KBM-7 (cell line): ENCODE measurements at places on chromosomes 16 and 17.
A peak's percentile ranks its signal among the peaks of the same experiment; 100 is the strongest.

GRCh38 chr16:83393196-83393981 lies 414.4 kb upstream of the HSBP1 start:
- no peak for DNase-seq

DNA sequence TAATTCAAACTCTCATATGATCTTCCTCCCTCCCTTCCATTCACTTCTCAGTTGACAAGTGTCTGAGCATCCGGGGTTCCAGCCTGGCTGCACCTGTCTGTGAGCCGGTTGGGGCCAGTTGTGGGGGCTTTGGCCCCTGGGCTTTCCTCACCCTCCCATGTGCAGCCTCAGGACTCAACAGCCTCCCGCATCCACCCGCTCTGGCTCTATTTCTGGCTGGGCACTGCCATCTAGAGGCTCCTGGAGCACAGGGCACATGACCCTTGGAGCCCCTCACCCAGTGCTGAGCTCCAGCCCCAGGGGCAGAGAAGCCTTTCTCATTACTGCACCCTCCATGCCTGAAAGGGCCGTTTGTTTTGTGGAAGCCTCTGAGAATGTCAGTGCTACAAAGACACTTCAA lies 43.3 kb downstream of the HAPSTR1 start:
- DNase-seq: peak; percentile 79

DNA sequence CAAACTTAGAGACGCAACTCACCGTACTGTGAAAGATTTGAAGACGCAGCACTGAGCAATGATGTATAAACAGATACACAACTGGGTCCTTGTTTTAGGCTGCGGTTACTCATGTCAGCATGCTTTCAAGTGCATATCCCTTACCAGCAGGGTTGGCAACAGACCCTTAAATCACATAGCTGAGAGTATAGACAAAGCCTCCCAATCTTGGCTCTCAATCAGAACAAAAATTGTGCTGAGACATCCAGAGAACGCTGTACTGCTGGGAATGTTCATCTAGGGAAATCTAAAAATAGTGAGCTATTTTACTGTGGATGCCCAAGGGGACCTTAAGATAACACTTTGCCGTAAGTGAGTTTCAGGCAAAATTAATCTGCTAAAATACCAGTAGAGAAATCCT lies 84.4 kb upstream of the NUDT7 start:
- DNase-seq: no peak

DNA sequence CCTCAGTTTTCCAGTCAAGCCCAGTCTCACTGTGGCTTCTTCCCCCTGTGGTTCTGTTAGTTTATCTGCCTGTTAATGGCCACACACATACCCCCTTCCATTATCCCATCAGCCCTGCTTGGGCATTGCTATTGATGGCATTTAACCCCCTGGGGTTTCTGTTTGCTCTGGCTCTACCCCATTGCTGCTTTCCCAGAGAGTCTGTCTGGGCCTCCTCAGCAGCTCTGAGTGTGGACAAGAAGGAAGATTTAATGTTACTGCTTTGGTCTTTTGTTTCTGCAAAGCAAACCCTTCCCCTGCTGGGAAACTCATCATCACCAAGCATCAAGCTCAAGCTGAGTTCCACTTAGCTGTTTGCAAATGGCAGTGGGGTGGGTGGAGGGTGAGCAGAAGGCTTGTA lies 162.7 kb downstream of the CCT6B start:
- DNase-seq: no peak

DNA sequence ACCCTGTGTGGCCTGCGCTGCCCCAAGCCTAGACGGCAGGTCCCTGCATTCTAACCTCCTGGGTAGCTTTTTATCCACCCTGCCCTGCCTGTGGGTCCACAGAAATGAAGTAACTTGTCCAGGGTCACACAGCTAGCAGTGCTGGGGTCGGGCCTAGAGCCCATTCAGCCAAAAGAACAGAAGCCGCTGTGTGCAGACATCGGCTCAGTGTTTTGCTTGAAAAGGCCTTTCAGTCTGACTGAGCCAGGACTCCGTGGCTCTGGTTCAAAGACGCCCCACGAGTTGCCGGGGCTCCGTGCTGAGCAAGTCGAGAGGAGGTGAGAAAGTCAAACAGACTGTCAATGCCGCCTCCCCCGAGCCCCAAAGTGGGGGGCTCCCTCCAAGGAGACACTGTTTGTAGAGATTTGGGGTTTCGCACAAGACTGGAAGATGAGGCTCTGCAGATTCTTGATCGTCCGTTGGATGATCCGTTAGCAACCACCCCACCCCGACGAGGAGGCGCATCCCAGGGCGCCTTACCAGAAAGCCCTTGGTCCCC lies 226.2 kb downstream of the NTN1 start:
- DNase-seq: no peak

DNA sequence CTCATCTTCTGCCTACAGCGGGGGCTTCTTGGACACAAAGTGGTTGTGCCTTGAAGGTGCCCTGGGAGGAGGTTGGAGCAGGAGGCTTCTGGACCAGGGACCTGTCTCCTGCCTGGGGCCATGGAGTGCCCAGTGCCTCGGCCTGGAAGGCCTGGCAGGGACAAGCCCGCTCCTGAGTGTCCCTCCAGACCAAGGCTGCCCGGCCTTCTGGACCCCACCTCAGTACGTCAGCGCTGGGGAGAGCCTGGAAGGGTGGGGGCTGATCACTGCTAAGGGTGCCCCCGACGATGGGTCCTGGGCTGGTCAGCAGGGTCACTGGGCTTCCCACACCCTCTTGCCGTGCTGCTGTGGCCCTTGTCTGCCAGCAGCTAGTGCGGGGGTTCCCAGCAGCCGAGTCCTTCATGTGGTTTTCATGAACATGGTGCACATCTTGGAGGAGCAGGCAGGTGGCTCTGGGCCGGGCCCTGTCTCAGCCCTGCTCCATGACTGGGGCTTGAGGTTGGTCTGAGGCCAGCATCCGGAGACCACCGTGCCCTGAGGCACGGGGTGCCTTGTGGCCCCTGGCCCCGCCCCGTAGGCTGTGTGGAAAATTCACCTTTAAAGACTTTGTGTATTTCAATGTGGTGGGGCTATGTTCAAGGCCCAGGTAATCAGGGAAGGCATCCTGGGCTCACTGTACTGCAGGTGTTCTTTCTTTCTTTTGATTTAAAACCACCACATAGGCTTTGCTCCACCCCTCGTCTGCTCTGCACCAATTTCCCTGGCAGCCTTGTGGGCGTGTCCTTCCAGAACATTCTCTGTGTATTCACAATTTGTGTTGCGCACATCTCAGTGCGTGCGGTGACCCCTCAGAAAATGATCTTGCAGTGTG lies 22.4 kb downstream of the MGRN1 start:
- no peak for DNase-seq

- no peak for DNase-seq
Observed at GRCh38 chr17:50364715-50365114, 8.3 kb downstream of the MRPL27 start.

GRCh38 chr16:680625-680945 lies 375 bp downstream of the STUB1 start:
- no peak for DNase-seq

DNA sequence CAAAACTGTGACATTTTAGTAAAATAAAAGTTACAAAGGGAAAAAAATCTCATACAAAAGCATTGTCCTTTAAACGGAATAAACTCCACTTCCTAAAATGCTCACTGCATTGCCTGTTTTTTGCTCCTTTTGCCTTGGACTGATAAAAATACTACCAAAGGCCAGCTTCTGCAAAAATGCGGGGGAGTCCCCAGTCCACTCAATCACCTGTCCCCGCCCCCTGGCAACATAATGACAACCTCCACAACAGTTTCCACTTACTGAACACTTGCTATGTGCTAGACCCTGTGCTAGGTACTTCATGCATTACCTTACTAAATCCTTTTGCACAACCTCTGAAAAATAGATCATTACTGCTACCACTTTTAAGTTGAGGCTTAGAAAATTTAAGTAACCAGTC lies 172.7 kb upstream of the CCL2 start:
- DNase-seq: no peak

DNA sequence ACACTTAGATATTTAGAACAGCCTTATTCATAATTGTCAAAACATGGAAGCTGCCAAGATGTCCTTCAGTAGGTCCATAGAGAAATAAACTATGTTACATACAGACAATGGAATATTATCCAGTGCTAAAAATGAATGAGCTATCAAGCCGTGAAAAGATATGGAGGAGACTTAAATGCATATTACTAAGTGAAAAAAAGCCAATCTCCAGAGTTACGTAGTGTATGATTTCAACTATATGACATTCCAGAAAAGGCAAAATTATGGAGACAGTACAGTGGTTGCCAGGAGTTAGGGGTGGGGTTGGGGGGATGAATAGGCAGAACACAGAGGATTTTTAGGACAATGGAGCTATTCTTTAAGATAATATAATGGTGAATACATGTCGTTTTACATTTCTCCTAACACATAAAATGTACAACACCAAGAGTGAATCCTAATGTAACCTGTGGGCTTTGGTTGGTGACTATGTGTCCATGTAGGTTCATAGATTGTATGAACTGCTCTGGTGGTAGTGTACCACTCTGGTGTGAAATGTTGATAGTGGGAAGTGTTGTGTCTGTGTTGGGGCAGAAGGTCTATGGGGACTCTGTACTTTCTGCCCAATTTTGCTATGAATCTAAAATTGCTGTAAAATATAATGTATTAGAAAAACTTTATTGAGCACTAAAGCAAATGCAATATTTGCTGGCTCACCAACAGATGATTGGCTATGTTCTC lies 122.6 kb downstream of the USP22 start:
- DNase-seq: no peak

GRCh38 chr16:65698791-65699321 lies 577.0 kb upstream of the CDH11 start:
- no peak for DNase-seq

DNA sequence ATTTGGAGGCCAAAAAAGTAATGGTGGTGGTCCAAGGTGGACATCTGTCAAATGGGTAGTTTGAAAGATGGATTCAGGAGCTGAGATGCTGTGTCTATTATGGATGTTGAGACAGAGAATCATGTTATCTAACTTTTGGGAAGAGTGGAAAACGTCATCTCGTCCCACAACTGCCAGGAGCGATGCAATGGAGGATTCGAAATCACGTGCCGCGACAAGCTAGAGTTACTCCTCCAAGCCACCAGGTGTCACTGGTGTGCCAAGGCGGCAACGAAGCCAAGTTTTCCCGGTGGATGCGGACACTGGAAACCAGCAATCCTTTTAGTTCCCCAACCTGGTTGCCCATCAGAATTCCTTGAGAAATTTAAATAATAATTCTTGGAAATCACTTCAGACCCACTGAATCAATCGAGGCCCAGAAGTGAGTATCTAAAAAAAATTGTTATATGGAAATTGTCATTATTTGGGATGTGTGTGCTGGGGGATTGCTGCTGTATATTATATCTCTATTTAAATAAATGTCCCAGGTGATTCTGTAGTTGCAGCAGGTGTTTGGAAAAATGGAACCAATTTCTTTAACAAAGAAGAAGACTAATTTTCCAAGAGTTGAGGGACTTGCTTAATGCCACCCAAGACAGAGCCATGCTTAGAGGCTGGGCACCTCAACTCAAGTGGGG lies 206.1 kb downstream of the HAPSTR1 start:
- no peak for DNase-seq

DNA sequence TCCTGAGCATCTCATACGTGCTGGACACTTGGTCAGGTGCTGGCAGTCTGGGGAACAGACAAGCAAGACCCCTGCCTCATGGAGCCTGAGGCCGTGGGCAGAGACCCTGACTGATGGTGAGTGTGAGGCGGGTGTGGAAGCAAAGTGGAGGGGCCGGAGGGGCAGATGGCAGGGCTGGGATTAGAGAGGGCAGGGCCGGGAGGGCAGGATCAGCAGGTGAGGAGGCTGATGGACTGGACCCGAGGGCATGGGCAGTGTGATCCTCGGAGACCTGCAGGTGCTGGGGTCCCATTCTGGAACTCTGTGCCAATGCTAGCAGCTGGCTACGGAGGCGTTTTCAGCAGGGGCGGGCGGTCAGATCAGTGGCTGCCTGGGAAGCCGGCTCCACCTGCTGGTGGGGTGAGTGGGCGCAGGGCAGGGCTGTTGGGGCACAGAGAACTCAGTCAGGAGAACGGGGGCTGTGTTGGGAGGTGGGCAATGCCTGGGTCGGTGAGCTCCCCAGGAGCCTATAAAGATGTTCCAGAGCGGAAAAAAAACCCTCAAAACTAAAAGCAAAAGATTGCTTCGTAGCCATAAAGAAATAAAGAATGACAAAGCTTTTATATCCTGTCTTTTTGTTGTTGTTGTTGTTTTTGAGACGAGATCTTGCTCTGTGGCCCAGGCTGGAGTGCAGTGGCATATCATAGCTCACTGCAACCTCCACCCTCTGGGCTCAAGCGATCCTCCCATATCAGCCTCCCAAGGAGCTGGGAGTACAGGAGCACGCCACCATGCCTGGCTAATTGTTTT lies 8.9 kb upstream of the C16orf74 start:
- DNase-seq: peak; percentile 74

- no peak for DNase-seq
Observed at GRCh38 chr17:43636426-43636825, 25.3 kb downstream of the MEOX1 start.

- no peak for DNase-seq
Observed at GRCh38 chr16:84193480-84193879, 2.5 kb downstream of the ADAD2 start.

DNA sequence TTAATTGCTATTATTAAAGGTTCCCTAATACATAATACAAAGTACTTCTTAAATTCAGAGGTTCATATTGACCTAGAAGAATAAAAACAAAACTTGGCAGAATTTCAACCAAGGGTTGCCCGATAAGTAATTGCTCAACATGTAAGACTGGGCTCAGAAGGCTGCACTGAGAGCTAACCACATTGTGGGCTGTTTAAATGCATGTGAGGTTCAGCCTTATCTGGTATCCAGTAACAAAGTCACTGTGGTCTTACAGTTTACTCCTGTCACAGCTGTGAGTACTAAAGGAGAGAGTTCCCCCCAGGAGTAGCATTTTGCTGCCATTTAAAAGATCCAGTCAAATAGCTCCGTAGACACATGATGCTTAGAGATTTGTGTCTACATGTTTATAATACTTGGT lies 1.6 kb upstream of the DHRS11 start:
- peak; percentile 64 for DNase-seq

DNA sequence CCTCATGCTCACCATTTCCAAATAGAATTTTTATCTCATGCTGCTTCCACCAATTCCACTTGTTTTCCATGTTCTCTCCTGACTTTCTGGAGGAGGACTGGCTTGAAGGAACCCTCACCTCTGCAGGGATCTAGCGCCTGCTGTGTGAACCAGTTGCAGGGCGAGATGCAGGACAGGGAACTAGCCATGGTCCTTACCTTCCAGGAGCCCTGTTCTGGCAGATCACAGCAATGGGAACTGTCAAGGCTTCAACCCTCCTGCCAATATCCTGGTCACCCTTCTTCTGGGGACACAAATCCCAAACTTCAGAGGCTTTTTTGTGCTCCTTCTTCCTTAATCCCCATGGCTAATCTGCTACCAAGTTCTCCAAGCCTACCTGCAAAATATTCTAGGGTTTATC lies 60.4 kb upstream of the MMP2 start:
- DNase-seq: no peak

DNA sequence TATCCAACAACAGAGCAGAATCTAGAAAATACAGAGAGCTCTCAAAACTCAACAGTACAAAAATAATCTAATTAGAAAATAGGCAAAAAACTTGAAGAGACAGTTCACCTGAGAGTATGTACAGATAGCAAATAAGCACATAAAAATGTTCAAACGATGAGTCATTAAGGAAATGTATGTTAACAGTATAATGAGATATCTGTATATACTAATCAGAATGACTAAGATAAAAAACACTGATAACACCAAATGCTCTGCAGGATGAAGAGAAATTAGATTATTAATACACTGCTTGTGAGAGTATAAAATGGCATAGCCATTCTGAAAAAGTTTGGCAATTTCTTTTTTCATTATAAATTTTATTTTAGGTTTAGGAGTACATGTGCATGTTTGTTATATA lies 1307.6 kb upstream of the GOT2 start:
- no peak for DNase-seq

GRCh38 chr17:66129759-66130158 lies 62.2 kb downstream of the CEP112 start:
- no peak for DNase-seq
